ENCODE measurements at places on chromosomes 1 and 21. TPM values are rescaled to one million over a fixed set of nuclear protein-coding genes. Genes with fewer than 3 reads are reported as not detected.

The FCRL5 gene
- polyA plus RNA-seq = 0.05 TPM

The SPOCD1 gene
- polyA plus RNA-seq = 44.8 TPM

The SPRR2G gene
- polyA plus RNA-seq = not detected

The HES4 gene
- 0.10 TPM for polyA plus RNA-seq

The NMNAT2 gene
- 0.61 TPM for polyA plus RNA-seq

The SELENBP1 gene
- 85.4 TPM for polyA plus RNA-seq

DNA sequence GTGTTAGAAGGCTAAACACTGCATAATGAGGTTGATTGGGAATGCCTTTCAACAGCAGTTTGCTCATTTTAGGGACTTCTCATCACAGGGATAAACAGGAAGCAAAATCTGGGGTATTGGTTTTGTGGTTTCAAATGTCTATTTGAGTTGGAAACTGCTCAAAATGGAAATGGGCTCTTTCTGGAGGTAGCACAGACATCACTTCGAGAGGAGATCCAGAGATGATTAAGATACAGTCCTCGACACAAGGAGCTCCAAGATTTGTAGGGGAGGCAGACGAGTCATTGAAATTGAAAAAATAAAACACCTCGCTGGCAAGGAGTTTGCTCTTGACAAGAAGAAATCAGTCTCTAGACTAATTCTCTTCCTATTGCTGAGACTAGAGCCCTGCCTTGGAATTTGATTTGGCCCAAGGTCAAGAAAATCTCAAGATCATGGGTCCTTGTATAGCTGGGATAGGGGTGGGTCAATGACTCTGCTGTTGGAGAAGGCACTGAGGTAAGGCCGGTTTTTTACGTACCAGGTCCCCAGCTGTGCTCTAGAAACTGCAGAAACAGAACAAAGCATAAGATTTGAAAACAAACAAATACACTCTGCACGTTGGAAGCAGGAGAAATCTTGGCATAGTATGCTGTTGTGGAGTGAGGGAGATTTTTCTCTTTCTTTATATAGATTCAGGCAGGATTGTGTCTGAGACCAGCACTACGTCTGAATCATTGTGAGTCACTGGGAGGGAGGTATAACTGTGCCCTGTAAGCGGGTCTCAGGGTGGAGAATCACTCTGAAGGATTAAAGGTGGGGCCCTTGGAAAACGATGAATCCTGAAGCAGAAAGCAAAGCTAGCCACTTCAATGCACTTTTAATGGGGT, 17.7 kb upstream of the KLHDC8A start:
- peak; percentile 90 for DNase-seq

DNA sequence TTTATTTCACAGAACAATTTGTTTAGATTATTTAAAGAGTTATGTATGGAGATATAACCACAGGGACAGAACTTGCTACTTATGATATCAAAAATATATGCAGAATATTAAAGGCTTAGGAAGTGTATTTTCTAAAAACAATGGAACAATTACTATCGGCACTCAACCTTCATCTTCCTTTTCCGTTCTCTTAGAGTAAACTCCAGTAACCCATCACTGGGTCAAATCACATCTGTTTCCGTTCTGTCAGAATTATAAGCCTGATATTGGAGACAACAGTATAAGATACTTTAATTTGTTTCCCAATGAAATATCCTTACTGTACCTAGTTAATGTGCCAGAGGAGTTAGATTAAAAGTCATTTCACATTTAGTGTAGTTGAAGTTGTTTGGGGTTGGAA, 32.2 kb downstream of the DTL start:
- DNase-seq = no peak

DNA sequence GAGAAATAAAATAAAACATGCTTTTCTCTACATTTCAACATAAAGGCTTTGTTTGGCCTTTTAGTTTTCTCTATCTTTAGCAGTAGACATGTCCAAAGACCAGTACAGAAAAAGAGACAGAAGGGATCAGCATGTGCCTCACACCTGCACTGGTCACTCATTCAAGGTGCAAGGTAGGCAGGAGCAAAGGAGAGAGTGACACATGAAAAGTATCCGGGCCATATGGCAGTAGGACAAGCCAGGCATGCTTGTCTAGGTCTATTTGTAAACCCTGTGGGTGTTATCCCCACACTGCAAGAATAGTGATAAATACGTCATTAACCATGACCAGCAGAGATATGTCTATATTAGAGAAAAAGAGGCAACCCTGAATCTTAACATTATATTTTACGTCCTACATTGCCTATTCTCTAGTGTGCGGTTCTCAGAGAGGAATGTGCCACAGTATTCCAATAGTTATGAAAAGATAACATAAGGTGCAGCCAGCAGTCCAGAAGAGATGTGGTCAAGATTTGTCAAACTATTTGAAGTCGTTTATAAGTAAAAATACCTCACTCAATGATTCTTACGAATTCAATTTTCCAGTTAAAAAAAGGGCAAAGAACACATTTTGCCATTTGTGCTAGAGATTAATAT, 32.1 kb downstream of the PRRX1 start:
- no peak for DNase-seq

- peak; percentile 44 for DNase-seq
These were observed 125.9 kb downstream of the MAST2 start for GRCh38 chr1:45929257-45929687.

GRCh38 chr1:232923739-232924386, 26.5 kb upstream of the NTPCR start:
- peak; percentile 88 for DNase-seq

DNA sequence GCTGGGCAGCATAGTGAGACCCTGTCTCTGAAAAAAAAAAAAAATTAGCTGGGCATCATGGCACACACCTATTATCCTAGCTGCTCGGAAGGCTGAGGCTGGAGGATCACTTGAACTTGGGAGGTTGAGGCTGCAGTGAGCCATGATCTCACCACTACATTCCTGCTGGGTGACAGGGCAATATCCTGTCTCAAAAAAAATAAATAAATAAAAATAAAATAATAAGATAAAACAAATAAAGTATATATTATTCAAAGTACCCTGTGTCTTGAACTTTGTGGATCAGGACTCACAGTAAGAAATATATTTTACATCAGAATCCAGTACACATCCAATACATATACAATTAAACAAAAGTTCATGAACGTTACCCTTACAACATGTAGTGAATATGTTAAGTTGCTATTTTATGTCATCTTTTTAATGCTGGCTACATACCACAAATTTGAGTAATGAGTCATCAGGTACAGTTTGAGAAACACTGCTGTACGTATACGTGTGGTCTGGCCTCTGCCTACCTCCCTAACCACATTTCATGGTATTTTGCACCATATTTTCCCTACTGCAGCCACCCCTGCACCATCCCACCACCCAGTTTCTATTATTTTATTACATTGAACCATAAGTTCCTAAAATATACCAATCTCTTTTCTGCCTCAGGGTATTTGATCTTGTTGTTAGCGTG, 4.4 kb downstream of the NME7 start:
- DNase-seq = peak; percentile 97

DNA sequence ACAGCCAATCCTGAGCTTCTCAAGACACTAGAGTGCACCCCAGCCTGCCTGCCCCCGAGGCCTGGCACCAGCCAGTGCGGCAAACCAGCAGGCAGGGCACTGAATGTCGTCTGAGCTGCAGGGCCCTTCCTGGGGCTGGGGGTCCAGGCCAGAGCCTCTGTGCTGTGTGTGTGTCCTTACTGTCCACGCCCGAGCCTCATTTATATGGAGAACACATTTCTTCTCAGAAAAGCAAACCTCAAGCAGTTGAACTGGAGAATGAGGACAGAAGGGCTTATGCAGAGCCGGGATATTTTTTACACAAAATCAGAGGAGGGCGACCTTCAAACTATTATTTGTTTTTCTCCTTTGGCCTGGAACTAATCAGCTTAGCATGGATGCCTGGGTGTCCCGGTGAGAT, 52.7 kb downstream of the POFUT2 start:
- no peak for DNase-seq

- DNase-seq = no peak
These were observed 167.9 kb downstream of the VPS13D start for GRCh38 chr1:12397462-12398450.

GRCh38 chr21:32578107-32578691, 7.1 kb downstream of the TCP10L start:
- DNase-seq = no peak

DNA sequence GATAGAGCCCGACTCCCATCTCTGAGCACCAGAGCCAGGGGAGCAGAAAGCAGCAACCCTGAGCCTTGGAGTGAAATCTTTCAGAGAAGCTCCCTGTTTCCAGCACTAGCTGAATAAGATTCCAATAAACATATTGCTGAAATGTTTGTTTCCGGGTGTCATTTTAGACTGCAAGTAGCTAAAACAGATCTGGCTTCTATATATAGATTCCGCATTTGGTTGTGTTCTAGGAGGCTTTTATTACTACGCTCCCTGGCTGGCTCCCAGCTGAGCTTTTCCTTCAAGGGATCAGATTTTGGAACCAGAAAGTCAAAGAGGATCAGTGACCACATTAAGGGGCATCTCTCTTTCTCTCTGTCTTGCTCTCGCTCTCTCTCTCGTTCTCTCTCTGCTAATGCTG, 88.2 kb downstream of the PAPPA2 start:
- DNase-seq = no peak

DNA sequence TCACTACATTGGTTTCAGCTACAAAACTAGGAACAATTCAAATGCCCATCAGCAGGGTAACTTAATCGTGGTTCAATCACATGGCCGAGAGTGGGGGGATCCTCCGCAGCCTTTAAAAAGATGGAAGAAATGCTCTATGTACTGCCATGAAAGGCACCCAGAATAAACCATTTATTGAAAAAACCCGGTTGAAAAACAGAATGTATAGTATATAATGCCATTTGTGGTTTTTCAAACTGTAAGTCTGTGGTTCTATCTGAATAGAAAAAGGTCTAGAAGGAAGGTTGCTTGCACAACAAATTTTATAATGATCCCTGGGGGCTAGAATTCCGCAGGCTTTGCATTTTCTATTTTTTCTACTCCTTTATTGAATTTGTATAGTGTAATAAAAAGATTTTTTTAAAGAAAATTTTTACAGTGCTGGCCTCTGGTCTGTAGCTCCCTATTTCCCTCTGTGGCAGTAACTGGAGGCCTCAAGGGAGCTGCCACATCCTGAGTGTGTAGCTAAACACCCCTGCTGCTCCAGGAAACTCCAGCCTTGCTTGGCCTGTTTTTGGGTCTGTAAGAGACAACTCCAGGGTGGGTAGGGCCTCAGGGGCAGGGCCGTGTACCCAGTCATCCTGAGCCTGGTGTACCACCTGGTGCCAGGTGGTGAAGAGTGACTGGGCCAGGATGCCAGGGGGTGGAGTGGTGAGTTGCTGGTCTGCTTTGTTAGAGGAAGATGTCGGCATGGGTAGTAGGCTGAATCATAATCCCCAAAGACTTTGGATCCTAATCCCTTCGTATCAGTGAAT, 51.5 kb upstream of the EPS8L3 start:
- DNase-seq = no peak

DNA sequence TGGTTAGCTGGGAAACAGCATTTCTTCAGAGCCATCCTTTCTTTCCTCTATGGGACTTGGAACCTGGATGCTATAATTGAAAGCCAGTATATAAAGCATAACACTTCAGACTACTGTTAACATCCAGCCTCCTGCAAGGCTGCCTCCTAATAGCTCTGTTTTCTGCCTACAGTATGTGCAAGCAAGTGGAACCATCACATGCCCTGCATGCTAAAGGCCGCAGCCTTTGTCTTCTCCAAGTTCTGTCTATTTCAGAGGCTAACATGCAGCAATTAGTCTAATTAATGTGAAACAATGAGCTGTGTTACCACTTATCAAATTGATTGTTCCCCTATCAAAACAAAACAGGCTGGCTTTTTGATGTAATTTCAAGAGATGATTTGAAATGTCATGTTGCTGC, 82.7 kb upstream of the ESRRG start:
- no peak for DNase-seq

DNA sequence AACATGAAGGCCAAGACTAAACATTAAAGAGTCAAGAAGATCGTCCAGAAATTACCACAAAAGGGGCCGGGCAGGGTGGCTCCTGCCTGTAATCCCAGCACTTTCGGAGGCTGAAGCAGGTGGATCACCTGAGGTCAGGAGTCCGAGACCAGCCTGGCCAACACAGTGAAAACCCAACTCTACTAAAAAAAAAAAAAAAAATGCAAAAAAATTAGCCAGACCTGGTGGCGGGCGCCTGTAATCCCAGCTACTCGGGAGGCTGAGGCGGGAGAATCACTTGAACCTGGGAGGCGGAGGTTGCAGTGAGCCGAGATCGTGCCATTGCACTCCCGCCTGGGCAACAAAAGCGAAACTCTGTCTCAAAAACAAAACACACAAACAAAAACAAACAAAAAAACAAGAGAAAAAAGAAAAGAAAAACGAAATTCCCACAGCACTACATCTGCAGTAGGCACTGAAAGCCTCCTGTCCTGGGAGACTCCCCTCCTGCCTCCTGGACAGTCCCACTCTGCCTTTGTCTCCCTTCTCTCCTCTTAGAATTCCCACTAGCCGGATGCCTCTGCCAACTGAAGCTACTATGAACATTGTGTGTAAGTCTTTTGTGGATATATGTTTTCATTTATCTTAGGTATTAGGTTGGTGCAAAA, 17.7 kb upstream of the RIPK4 start:
- DNase-seq = no peak

- no peak for DNase-seq
These were observed 108.9 kb downstream of the NOS1AP start for GRCh38 chr1:162178432-162178831.

GRCh38 chr1:233295237-233295974, at the start of gene PCNX2:
Gene PCNX2 (minus strand): TSS chr1:233295725. CDS start chr1:233295478, 247 bp downstream.
- DNase-seq = peak; percentile 43

DNA sequence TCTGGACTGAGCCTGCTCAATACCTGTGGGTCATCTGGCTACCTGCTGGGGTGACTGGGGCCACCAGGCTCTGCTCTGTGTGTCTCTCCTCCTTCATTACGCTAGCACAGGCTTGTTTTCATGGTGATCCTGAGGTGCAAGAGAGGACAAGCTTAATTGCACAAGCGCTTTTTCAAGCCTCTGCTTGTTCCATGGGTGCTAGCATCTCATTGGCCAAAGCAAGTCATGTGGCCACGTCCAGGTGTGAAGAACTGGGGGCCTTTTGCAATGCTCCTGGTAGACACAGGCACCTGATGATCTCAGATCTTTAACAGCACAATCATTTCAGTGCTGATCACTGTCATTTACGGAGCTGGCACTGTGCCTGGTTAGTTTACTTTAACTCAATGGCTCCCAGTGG, 114.6 kb downstream of the KAZN start:
- no peak for DNase-seq

- no peak for DNase-seq
These were observed 35.3 kb upstream of the SOD1 start for GRCh38 chr21:31624181-31624580.

GRCh38 chr1:20322825-20323612, 32.3 kb downstream of the VWA5B1 start:
- DNase-seq = peak; percentile 74

DNA sequence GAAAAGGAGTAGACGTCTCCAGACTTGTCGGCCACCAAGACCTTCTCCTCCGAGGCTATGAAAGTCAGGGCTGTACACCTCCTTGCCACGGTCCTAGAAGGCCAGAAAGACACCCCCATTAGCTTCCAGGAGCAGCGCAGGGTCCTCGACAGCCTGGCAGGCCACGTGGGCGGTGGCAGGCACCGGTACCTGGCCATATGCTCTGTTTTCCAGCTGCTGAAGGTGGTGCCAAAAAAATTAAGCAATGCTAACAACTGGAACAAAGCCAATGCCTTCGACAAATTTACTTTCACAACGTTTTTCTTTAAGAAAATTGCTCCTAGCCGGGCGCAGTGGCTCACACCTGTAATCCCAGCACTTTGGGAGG, 15.9 kb downstream of the WDR4 start:
- DNase-seq = no peak

All from fibroblast of lung (primary cell).